Uterine smooth muscle cell (primary cell): ENCODE measurements at places on chromosomes 5 and 9. TPM values are rescaled to one million over a fixed set of nuclear protein-coding genes. Genes with fewer than 3 reads are reported as not detected.

The PCDHB9 gene
- under 0.01 TPM in 2 replicates for total RNA-seq

The IFNB1 gene
- not detected in 2 replicates for total RNA-seq

The GFI1B gene
- not detected in 2 replicates for total RNA-seq

The MEIKIN gene
- total RNA-seq: not detected in 2 replicates

The GRM6 gene
- not detected in 2 replicates for total RNA-seq

The SNAPC3 gene
- 53.9 and 64.2 TPM in 2 replicates for total RNA-seq

The WWC1 gene
- total RNA-seq: 0.33 TPM in 1 of 2 replicates, not detected in the other

The DIAPH1 gene
- total RNA-seq: 24.2 and 41.1 TPM in 2 replicates

The CCDC180 gene
- 1.1 and 4.5 TPM in 2 replicates for total RNA-seq

The CDC14B gene
- 9.2 and 16.6 TPM in 2 replicates for total RNA-seq

The SRD5A1 gene
- 13.6 and 16.3 TPM in 2 replicates for total RNA-seq
